ENCODE measurements at places on chromosomes 2 and 18. TPM values are rescaled to one million over a fixed set of nuclear protein-coding genes. Genes with fewer than 3 reads are reported as not detected.

The CTAGE1 gene
- total RNA-seq: not detected

DNA sequence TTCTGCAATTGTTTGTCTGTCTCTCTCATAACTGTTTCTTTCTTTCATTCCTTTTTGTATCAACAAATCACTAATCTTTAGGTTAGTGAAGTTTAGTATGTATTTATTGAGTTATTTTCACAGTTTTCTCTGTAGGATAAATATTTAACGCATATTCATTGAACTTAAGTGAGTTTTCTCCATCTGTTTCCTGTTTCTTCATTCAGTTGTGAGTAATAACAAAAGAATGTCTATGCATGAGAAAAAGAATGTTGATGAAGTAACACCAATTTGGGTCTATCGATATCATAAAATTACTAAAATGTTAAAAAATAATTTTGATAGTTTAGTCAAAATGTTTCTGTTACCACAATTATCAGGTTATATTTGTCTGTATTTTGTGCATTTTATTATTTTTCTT, 948.0 kb downstream of the DSC3 start:
- no peaks in the 10 kb centered on the region for H3K4me1 ChIP-seq
- H3K27ac ChIP-seq: no peak overlapping the region
- DNase-seq: no peak
- no peak overlapping the region for H3K4me3 ChIP-seq
- no peaks in the 10 kb centered on the region for H3K27me3 ChIP-seq
- H3K36me3 ChIP-seq: no peaks in the 10 kb centered on the region

The CNGA3 gene
- total RNA-seq: not detected

DNA sequence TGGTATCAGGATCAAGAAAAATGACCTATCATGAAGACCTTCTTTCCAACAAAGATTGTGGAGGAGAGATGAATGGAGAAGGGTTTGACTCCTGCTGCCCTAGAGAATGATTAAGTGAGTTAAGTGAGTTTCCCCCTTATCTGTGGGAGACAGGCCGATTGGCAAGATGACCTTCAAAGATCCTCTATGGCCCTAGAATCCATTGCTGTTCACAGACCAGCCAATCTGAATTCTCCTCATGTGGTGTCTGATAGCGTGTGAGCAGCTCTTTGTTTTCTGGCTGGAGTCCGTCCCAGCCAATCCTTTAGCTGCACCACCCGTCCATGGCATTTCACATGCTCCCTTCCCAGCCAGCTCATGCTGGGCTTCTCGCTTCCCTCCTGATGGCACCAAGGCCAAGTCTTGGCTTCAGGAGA, 79.4 kb downstream of the MARCHF4 start:
- H3K36me3 ChIP-seq: no peaks in the 10 kb centered on the region
- H3K4me1 ChIP-seq: no peaks in the 10 kb centered on the region
- H3K27ac ChIP-seq: no peak overlapping the region
- no peak overlapping the region for H3K4me3 ChIP-seq
- no peak for DNase-seq

DNA sequence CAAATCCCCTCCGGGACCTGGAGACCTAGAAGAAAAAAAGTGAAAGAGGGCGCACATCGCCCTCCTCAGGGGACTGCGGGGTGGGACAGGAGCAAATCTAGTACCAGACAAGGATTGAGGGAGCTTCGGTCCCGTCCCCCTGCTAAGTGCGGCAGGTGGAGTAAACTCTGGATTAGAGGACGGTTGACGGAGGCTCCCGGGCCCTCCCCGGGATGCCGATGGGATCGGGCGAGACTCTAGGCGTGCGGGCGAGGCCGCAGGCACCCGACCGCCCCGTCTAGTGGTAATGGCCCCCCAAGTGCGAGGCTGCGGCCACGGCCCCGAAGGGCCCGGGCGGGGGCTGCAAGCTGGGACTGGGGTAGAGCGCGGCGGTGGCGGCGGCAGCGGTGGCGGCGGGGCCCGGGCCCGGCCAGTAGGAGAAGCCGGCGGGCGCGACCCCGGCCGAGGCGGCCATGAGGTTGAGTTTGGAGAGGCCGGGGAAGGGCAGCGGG, 3.5 kb downstream of the FEV start:
- H3K4me1 ChIP-seq: peaks cover 35% of the 10 kb centered on the region
- H3K27me3 ChIP-seq: peaks cover 42% of the 10 kb centered on the region
- H3K27ac ChIP-seq: no peak overlapping the region
- no peaks in the 10 kb centered on the region for H3K36me3 ChIP-seq

The SLC4A5 gene
- total RNA-seq: 1.9 TPM

The ADAM23 gene
- total RNA-seq: 0.55 TPM

DNA sequence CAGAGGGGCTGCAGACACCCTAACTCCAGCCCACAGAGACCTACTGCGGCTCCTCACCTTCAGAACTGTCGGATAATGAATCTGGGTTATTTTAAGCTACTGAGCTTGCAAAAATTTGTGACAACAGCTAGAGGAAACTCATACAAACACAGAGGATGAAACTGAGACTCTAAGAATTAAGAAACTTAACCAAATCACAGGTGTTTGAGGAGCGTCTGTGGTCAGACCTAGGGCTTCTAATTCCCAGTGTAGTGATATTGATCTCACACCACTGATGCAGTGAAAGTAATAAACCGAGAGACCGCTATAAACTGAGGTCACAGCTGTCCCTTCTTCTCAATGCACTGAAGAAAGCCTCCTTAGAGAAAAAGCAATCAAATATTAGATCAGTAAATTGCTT, 110.1 kb downstream of the RGPD3 start:
- H3K27me3 ChIP-seq: peaks cover 4% of the 10 kb centered on the region
- no peaks in the 10 kb centered on the region for H3K36me3 ChIP-seq
- DNase-seq: no peak
- H3K4me3 ChIP-seq: no peak overlapping the region

DNA sequence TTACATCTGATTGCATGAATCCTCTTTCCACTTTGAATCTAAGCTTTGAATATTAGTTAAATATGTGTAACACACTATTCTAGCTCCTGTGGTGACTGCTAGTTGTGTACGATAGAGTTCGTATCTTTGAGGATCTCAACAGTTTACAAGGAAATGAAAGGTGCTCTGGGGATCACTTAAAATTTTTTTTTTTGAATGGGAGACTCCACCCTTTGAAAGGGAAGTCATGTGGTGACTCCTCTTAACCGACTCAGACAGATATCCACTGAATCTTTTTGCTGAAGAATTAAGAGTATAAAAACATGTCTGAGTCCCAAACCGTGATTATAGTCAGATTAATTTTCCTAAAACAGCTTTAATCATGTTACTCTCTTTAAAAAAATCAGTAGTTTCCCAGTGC, 4.0 kb downstream of the CLIP4 start:
- H3K36me3 ChIP-seq: peaks cover 4% of the 10 kb centered on the region
- DNase-seq: no peak
- no peak overlapping the region for H3K4me3 ChIP-seq
- H3K27me3 ChIP-seq: no peaks in the 10 kb centered on the region

- no peaks in the 10 kb centered on the region for H3K36me3 ChIP-seq
- H3K27ac ChIP-seq: no peak overlapping the region
- no peaks in the 10 kb centered on the region for H3K4me1 ChIP-seq
- no peaks in the 10 kb centered on the region for H3K27me3 ChIP-seq
Observed at GRCh38 chr2:190481339-190481738, 53.2 kb downstream of the NEMP2 start.

The SRD5A2 gene
- not detected for total RNA-seq

DNA sequence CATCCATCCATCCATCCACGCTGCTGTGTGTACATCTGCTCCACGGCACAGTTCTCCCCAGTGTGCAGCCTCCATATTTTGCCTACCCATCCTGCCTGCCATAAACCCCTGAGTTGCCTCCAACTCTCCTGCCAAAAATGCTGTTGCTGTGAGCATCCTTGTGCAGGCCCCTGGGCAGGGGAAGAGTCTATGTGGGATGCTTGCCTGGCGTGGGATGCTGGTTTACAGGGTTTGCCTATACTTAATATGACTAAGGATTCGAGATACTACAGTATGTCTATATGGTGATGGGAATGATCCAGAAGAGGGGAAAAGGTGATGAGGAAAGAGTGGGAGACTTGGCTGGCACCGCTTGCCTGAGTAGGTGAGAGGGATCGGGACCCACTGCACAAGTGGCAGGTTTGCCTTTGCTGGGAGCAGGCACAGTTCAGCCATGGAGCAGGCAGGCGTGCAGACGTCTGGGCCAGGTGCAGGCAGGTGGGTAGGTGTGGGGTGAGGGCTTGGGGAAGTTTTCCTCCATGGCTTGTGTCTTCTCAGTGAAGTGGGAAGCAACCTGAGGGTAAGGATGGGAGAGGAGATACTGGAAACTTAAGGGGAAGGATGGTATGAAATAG, 30.2 kb upstream of the FAHD2A start:
- H3K27me3 ChIP-seq: no peaks in the 10 kb centered on the region
- H3K4me3 ChIP-seq: no peak overlapping the region
- DNase-seq: no peak
- no peaks in the 10 kb centered on the region for H3K36me3 ChIP-seq

DNA sequence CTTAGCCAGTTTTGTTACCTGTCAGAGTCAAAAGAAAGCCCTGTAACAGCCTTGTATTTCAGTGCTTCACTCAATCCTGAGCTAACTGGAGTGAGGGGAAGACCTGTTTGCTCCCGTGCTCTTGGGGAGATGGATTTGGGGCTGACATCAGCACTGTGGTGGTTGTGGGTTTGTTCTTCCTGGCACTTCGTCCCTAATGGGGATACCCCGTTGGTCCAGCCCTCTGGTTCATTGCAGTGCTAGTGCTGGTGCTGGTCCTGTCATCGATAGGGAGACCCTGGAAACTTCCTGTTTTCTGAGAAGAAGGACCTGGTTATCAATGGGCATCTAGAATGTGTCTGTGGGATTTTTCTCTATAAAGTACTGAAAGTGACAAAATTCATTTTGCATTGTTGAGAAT, 205.4 kb downstream of the ZNF407 start:
- no peaks in the 10 kb centered on the region for H3K36me3 ChIP-seq
- no peaks in the 10 kb centered on the region for H3K4me1 ChIP-seq
- H3K4me3 ChIP-seq: no peak overlapping the region

The THSD7B gene
- not detected for total RNA-seq

DNA sequence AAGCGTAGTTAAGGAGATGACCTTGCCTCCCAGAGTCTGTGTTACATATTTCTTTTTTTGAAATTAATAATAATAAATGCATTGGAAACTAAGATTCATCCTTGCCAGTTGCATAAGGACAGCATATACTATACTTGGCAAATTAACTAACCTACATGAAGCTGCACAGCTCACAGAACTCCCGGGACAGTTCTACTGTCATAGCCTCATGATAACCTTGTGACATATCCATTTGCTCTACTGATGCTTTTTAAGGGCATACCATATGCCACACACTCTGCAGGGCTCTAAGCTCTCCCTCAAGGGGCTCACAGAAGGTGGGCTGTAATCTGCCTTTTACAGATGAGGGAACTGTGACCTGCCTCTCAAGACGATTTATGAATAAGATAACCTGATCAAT, 3.8 kb downstream of the ITGB1BP1 start:
- H3K27me3 ChIP-seq: no peaks in the 10 kb centered on the region
- H3K36me3 ChIP-seq: no peaks in the 10 kb centered on the region
- H3K4me3 ChIP-seq: no peak overlapping the region
- DNase-seq: no peak
- peaks cover 26% of the 10 kb centered on the region for H3K4me1 ChIP-seq

GRCh38 chr2:47654790-47655562, 128.0 kb upstream of the MSH6 start:
- H3K27ac ChIP-seq: no peak overlapping the region
- H3K4me3 ChIP-seq: no peak overlapping the region
- DNase-seq: no peak
- no peaks in the 10 kb centered on the region for H3K36me3 ChIP-seq

The FAM237A gene
- total RNA-seq: not detected

DNA sequence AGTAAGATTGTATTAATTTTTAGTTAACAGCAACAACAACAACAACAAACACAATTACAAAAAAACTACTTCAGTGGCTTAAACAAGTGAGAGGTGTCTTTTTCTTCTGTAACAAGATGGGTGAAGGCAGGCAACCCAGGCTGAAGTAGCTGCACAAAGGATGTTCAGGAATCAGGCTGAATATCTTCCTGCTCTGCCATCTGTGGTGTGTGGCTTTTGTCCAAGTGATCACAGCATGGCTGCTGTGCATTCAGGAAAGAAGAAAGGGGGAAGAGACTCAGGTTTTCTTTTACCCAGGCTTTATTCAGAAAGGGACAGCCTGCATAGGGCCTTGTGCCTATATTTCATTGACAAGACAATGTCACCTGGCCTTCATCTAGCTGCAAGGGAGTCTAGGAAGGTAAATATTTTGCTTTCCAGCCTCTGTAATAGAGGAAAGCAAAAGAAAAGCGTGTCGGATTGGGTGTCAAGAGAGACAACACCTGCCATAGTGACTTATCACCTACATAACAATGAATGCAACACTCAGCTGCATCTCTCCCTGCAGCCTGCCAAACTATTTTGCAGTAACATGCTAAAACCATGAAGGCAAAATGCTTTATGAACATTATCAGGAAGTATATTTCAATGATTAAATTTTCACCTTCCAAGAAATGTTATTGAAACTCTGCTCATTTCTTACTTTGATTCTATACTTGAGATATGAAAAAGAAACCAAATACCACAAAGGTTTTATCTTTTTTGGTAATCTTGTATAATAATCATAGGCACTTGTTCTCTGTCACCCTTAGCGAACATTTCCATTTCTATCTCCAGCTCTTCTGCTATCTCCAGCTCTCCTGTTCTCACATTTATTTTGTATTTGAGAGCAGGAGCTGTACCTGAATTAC, 14.6 kb downstream of the G6PC2 start:
- no peaks in the 10 kb centered on the region for H3K36me3 ChIP-seq
- no peak overlapping the region for H3K27ac ChIP-seq
- H3K27me3 ChIP-seq: no peaks in the 10 kb centered on the region
- no peaks in the 10 kb centered on the region for H3K4me1 ChIP-seq
- no peak overlapping the region for H3K4me3 ChIP-seq

DNA sequence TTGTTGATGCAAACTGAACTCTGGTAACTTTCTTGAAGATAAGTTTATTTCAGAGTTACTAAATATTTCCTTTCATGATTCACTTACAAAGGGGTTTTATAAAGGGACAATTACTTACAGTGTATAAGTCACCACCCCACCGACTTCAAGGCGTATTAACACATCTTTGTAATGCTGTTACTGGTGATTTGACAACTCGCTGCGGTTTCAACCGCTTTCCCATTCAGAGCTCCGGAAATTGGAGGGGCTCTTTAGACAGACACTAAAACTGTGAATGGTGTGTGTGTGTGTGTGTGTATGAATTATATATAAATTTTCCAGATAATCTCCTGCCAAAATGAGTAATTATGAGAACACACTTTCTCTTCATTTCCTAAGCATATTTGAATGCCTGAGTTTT, 4.9 kb downstream of the TM4SF20 start:
- no peak overlapping the region for H3K4me3 ChIP-seq
- H3K4me1 ChIP-seq: no peaks in the 10 kb centered on the region
- no peak overlapping the region for H3K27ac ChIP-seq
- DNase-seq: no peak
- H3K27me3 ChIP-seq: no peaks in the 10 kb centered on the region
- H3K36me3 ChIP-seq: no peaks in the 10 kb centered on the region

The CELF4 gene
- total RNA-seq: not detected

The PCGF1 gene
- total RNA-seq: 29.6 TPM

All from CD8-positive, alpha-beta memory T cell (primary cell).